Endodermal cell (in vitro differentiated cells): ENCODE measurements at places on chromosomes 4 and X. TPM values are rescaled to one million over a fixed set of nuclear protein-coding genes. Genes with fewer than 3 reads are reported as not detected.
A peak's percentile ranks its signal among the peaks of the same experiment; 100 is the strongest.

DNA sequence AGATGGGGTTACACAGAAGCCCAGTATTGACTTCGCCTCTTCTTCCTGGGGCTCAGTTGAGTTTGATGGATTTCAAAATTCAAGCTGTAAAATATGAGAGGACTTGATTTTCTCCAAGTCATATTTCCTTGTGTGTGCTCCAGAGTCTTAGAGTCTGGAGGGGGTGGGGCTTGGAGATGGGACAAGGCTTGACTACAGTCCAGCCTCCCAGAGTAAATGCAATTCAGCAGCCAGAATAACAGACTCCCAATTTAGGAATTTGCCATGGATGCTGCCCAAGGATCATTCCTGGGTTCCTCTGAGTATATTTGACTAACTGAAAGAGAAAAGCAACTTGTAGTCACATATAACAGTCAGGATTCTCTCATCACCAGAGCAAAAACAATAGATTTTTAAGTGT, 53.7 kb upstream of the RBPJ start:
- H3K4me1 ChIP-seq = no peaks in the 10 kb centered on the region
- no peaks in the 10 kb centered on the region for H3K27me3 ChIP-seq
- H3K4me3 ChIP-seq = no peak overlapping the region
- no peaks in the 10 kb centered on the region for H3K36me3 ChIP-seq

DNA sequence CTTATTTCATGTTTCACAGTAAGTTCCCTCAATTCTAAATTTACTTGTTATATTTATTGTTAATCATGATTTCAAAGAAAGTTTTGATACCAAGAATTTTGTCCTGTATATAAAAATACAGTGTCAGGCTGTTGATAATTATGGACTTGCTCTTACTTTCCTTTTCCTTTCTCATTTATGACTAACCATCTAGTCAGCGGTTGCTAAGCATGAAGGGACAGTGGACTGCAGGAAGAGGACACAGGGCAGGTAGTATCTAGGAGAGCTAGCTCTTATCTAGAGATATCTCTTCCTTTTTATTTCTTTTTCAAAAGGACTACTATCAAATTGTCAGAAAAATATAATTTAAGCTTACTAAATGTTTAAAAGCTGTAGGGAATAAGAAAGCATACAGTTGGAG, 1.6 kb downstream of the OPRPN start:
- DNase-seq = no peak
- H3K36me3 ChIP-seq = no peaks in the 10 kb centered on the region
- no peak overlapping the region for H3K4me3 ChIP-seq
- H3K4me1 ChIP-seq = no peaks in the 10 kb centered on the region
- no peak overlapping the region for H3K27ac ChIP-seq

DNA sequence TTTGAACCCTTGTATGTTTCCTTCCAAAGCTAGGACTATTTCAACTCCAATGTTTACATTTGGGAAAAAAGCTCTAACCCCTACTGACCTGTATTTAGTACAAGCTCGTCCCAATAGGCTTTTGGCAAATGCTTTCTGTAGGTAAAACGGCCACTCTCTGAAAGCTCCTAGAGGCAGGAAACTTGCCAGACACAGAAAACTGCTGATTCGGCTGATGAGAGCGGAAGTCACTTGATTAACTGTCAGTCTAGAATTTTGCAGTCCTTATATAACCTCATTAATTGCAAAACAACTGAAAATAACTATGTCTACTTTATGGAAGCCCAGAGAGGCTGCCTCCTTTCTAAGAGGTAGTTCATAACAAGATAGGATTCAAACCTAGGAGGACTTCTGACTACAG, 108.1 kb downstream of the TSPAN7 start:
- no peaks in the 10 kb centered on the region for H3K27me3 ChIP-seq
- H3K36me3 ChIP-seq = no peaks in the 10 kb centered on the region
- no peak for DNase-seq
- no peak overlapping the region for H3K4me3 ChIP-seq

DNA sequence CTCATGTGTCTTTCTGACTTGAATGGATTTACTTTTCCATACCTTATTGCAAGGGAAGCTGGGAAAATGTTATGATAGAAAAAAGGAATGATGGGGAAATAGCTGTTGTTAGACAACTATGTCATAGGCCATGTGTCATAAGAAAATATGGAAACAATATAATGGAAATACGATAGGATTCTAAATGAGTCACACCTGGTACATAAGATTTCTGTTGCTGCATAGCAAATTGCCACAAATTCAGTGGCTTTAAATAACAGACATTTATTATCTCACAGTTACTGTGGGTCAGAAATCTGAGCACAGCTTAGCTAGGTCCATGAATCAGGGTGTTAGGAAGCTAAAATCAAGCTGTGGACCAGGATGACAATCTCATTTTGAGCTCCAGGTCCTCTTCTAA, 44.6 kb upstream of the ANKRD50 start:
- DNase-seq = no peak
- H3K4me1 ChIP-seq = no peaks in the 10 kb centered on the region
- no peak overlapping the region for H3K27ac ChIP-seq
- H3K27me3 ChIP-seq = no peaks in the 10 kb centered on the region
- H3K36me3 ChIP-seq = no peaks in the 10 kb centered on the region
- no peak overlapping the region for H3K4me3 ChIP-seq

GRCh38 chr4:76312457-76312856, 5.9 kb downstream of the STBD1 start:
- DNase-seq = no peak
- H3K27me3 ChIP-seq = peaks cover 8% of the 10 kb centered on the region
- no peak overlapping the region for H3K4me3 ChIP-seq

GRCh38 chr4:46124773-46125413, 1.0 kb upstream of the GABRG1 start:
- no peak overlapping the region for H3K4me3 ChIP-seq
- DNase-seq = peak; percentile 73
- no peaks in the 10 kb centered on the region for H3K36me3 ChIP-seq
- no peak overlapping the region for H3K27ac ChIP-seq
- H3K4me1 ChIP-seq = no peaks in the 10 kb centered on the region
- peaks cover 65% of the 10 kb centered on the region for H3K27me3 ChIP-seq

GRCh38 chr4:40489961-40490360, 139.7 kb downstream of the RBM47 start:
- H3K27ac ChIP-seq = no peak overlapping the region
- peaks cover 7% of the 10 kb centered on the region for H3K36me3 ChIP-seq
- no peaks in the 10 kb centered on the region for H3K27me3 ChIP-seq
- DNase-seq = no peak

DNA sequence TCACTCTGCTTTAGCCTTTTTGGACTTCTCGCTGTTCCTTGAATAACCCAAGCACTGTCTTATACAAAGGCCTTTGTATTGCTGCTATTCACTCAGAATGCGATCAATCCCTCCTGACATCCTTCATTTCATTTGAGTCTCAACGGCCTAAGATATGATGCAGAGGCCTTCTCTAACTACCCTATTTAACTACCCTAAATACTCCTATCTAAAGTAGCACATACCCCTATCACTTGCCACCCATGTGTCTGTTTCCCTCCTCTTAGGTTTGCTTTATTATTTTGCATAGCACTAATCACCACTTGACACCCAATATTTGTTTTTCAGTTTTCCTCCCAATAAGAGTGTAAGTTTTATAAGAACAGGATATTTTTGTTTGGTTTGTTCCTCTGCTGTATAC, 42.3 kb upstream of the ACSL4 start:
- H3K36me3 ChIP-seq = no peaks in the 10 kb centered on the region
- H3K4me3 ChIP-seq = no peak overlapping the region
- H3K27me3 ChIP-seq = no peaks in the 10 kb centered on the region
- no peaks in the 10 kb centered on the region for H3K4me1 ChIP-seq
- H3K27ac ChIP-seq = no peak overlapping the region
- no peak for DNase-seq

- H3K4me3 ChIP-seq = no peak overlapping the region
- peaks cover 14% of the 10 kb centered on the region for H3K36me3 ChIP-seq
- no peak for DNase-seq
- no peak overlapping the region for H3K27ac ChIP-seq
- no peaks in the 10 kb centered on the region for H3K4me1 ChIP-seq
Observed at GRCh38 chr4:109945056-109945455, 32.4 kb downstream of the EGF start.

DNA sequence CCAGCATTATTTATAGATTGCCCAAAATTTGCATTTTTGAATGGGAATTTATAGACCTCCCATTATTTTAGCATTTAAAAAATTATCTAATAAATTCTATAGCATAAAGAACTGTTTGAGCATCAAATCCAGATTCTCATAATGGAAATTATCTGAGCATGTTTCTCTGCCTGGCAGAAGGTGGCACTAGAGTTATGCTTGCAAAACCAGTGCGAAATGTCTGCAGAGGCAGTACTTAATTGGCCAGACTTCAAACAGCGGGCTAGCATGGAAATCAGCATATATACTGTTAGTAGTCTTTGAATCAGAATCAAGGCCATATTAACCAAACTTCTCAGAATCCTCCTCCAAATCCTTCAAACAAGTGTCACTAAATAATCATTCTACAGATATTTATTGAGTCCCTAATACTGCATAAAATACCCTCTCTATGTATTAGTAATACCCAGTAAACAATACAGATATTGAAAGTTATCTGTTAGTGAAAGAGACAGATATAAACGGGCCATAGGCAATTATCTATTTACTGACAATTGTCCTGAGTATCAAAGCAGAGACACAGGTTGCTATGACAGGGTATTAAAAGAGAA, 78.7 kb upstream of the DCLK2 start:
- H3K4me3 ChIP-seq = no peak overlapping the region
- no peaks in the 10 kb centered on the region for H3K36me3 ChIP-seq
- H3K4me1 ChIP-seq = no peaks in the 10 kb centered on the region

DNA sequence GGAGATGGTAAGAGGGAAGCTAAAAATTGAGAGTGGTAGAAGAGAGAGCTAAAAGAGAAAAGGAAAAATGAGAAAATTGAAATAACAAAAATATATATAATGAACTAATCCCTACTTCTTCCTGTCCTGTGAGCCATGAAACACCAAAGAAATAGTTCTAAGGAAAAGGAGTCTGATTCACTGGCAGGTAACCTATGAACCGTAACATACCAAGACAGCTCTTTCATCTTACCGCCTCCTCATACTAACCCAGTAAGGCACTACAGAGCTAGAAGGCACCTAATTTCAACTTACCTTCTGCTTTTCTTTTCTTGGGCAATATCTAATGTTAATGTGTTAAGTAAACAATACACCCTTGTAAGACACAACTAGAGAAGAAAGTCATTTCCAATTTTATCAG, 297.7 kb upstream of the DIAPH2 start:
- no peaks in the 10 kb centered on the region for H3K36me3 ChIP-seq
- H3K27me3 ChIP-seq = no peaks in the 10 kb centered on the region
- no peak overlapping the region for H3K27ac ChIP-seq
- no peaks in the 10 kb centered on the region for H3K4me1 ChIP-seq

DNA sequence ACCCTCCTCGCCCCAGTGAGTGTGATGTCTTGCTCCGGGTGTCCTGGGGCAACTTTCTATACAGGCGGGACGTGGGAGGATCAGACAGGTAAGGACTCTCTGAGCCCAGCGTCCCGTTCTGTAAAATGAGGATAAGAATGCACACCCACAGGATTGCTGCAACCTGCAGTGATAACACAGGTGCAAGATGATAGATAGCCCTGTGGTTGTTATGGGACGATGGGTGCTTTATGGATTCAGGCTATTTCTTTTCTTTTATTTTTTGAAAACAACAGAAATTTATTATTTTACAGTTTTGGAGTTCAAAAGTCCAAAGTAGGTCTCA, 28.6 kb downstream of the BEX3 start:
- DNase-seq = no peak
- no peaks in the 10 kb centered on the region for H3K27me3 ChIP-seq
- no peaks in the 10 kb centered on the region for H3K36me3 ChIP-seq
- H3K27ac ChIP-seq = peak overlapping the region; percentile 49

DNA sequence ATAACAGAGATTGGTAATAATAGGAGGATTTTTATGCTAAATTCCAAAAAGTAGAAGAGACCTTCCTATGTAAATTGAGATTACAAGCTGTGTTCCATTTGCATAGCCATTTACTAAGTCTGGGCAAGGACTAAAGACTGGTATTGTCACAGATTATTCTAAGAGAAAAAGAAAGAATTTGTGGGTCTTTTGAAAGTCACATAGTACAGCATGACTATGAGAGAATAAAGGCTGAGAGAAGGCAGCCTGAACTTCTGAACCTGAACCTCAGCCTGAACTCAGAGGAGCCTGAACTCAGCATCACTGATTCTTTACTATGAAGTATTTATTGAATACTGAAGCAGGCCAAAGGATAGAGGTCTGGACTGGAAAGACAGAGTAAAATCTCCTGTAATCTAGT, 297.5 kb downstream of the STPG2 start:
- H3K27ac ChIP-seq = no peak overlapping the region
- H3K4me1 ChIP-seq = no peaks in the 10 kb centered on the region
- H3K4me3 ChIP-seq = no peak overlapping the region
- H3K27me3 ChIP-seq = no peaks in the 10 kb centered on the region

DNA sequence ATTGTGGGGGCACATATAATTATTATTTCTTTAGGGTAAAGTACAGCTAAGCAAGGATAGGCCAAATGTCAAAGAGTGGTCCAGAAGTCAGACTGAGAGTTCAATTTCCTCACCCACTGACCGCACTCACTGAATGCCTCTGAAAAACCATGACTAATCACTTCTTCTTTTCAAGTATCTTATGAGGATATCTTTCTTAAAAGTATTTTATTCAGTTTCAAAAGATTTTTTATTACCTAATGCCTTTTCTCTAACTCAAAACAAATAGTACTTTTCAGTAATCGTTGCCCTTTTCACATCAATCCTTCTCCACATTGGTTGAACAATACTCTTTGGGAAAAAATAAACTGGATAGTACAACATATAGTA, 61.7 kb upstream of the CAMK2D start:
- DNase-seq = no peak
- no peaks in the 10 kb centered on the region for H3K27me3 ChIP-seq
- no peak overlapping the region for H3K27ac ChIP-seq
- no peak overlapping the region for H3K4me3 ChIP-seq
- H3K4me1 ChIP-seq = no peaks in the 10 kb centered on the region
- H3K36me3 ChIP-seq = no peaks in the 10 kb centered on the region

- DNase-seq = no peak
- peaks cover 12% of the 10 kb centered on the region for H3K27me3 ChIP-seq
- no peaks in the 10 kb centered on the region for H3K4me1 ChIP-seq
- H3K27ac ChIP-seq = no peak overlapping the region
- no peaks in the 10 kb centered on the region for H3K36me3 ChIP-seq
Observed at GRCh38 chr4:186342582-186342981, 76.6 kb downstream of the F11 start.

- H3K4me1 ChIP-seq = no peaks in the 10 kb centered on the region
- no peak overlapping the region for H3K4me3 ChIP-seq
- no peak for DNase-seq
- H3K27me3 ChIP-seq = no peaks in the 10 kb centered on the region
- no peaks in the 10 kb centered on the region for H3K36me3 ChIP-seq
Observed at GRCh38 chr4:173746424-173746823, 216.4 kb upstream of the HAND2 start.

SLC49A3 gene
- 14.8 and 16.4 TPM in 2 replicates for total RNA-seq

ADAM29 gene
- total RNA-seq = not detected in 2 replicates

MAP9 gene
- 33.0 to 40.4 TPM (median 39.0 TPM) in 3 replicates for total RNA-seq

FAM114A1 gene
- total RNA-seq = 21.4 to 39.3 TPM (median 37.0 TPM) in 3 replicates

IL2RG gene
- not detected in 3 replicates for total RNA-seq

CTAG1A gene
- total RNA-seq = not detected in 2 replicates

ZMAT1 gene
- 7.6 to 9.0 TPM (median 8.4 TPM) in 3 replicates for total RNA-seq

SPOCK3 gene
- 21.5 and 22.5 TPM in 2 replicates for total RNA-seq
